ENCODE measurements at places on chromosomes 2 and 18.

- no peak for DNase-seq
Measured at GRCh38 chr18:42157420-42157819, 202.4 kb downstream of the PIK3C3 start.

GRCh38 chr2:120750488-120751210 lies 15.0 kb downstream of the GLI2 start:
- no peak for DNase-seq

DNA sequence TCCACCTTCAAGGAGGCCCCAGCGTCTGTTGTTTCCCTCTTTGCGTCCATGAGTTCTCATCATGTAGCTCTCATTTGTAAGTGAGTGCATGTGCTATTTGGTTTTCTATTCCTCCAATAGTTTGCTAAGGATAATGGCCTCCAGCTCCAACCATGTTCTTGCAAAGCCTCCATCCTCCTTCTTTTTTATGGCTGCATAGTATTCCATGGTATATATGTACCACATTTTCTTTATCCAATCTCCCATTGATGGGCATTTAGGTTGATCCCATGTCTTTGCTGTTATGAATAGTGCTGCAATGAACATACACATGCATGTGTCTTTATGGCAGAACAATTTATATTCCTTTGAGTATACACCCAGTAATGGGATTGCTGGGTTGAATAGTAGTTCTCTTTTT lies 73.0 kb upstream of the NFU1 start:
- no peak for DNase-seq

- DNase-seq: no peak
Measured at GRCh38 chr2:120840795-120841487, 105.3 kb downstream of the GLI2 start.

GRCh38 chr2:55236992-55237543 lies 4.6 kb downstream of the RPS27A start:
- no peak for DNase-seq

DNA sequence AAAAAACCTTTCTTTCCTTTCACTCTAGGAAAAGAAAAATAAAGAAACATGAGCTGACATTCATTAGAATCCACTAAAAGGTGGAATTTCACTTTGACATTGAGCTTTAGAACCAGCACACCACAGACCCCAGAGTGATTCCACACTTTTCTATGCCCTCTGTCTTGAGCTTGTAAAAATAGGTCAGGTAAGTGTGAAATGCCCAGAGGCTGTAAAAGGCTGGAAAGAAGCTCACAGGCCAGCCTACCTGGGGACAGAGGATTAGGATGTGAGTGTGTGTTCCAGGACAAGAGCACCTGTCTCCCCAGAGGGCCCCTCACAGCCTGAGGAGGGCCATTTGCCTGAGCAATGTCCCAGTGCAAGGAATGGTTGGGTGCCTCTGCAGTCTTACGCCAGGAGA lies 56.3 kb upstream of the MYO3B start:
- no peak for DNase-seq

DNA sequence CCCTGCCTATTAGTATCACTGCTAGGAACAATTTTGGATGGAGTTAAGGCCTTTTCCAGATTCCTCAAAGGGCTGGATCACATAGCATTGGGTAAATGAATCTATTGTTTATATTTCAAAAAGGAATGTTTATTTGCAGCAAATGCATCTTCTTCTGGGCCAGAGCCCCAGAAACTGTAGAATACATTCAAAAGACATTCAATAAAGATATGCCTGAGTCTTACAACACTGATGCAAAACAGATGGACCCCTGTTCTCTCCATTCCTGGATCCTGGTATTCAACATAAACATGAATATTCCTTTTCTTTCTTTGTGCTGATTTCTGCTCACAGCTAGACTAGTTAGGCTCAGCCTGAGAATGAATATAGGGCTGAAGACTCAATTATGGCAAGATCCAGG lies 227.2 kb upstream of the KLHL29 start:
- no peak for DNase-seq

- DNase-seq: no peak
Measured at GRCh38 chr18:38019292-38019691, 453.7 kb upstream of the CELF4 start.

GRCh38 chr2:145085612-145086011 lies 565.7 kb upstream of the ZEB2 start:
- DNase-seq: no peak

GRCh38 chr2:174076040-174076439 lies 110.9 kb upstream of the SP3 start:
- DNase-seq: no peak

- no peak for DNase-seq
Measured at GRCh38 chr18:36196238-36196995, 9.1 kb downstream of the MOCOS start.

- DNase-seq: no peak
Measured at GRCh38 chr2:196125596-196125995, 45.8 kb downstream of the STK17B start.

DNA sequence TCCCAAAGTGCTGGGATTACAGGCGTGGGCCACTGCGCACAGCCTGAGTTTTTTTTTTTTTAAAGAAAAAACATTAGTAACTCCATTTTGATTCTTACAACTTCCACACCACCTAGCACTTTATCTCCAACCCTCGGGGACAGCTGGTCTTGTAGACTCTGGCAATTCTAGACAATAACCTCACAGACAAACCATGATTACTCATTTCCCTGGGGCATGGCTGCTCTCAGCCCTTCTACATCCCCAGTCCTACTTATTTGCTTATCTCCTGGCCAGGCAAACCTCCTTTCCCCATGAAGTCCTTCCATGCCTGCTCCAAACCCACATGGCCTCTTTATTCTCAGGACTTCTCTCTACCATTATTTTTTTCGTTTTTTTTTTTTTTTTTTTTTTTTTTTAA lies 91.1 kb downstream of the ACTR3 start:
- DNase-seq: no peak

DNA sequence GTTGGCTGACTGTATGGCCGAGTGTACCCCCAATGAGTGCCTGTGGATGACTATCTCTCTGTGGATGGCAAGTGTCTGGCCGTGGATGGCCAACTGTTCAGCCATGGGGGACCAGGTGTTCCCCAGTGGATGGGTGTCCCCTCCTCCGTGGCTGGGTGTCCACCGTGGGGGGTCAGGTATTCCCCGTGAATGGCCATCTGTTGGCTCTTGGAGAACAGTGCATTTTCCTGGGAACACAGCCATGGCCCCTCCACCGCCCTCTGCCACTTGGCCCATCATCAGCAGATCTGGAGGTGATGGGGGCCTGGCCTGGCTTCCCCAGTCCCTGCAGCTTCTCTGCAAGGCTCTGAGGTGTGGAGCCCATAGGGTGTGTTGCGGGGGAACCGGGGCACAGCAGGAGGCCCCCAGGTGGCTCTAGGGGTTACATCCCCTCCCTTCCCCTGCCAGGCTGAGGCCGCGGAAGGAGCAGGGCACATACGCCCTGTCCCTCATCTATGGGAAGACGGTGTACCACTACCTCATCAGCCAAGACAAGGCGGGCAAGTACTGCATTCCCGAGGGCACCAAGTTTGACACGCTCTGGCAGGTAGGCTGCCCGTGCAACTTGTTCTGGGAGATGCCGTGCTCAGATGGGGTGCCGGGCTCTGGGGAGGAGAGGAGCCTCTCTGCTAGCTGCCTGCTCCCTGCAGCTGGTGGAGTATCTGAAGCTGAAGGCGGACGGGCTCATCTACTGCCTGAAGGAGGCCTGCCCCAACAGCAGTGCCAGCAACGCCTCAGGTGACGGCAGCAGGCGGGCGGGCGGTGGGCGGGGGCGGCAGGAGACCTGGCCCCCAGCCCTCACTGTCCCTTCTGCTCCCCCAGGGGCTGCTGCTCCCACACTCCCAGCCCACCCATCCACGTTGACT lies 19.3 kb downstream of the ZAP70 start:
- DNase-seq: no peak

DNA sequence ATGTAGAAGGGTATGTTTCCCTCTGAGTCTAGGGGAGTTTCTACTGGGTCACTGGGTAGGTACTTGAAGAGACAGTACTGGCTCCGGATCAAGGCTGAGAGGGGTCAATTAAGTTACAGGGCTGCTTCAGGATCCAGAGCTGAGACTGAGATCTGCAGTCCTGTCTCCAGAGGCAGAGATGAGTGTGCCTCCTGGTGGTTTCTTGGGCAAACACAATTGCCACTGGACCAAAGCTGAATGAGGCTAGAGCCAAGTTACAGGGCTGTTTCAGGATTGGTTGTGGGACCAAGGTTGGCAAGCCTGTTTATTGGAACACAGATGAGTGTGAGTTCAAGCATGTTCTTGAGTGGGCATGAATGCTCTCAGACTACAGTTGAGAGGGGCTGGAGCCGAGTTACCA lies 157.9 kb downstream of the ADCYAP1 start:
- DNase-seq: no peak

DNA sequence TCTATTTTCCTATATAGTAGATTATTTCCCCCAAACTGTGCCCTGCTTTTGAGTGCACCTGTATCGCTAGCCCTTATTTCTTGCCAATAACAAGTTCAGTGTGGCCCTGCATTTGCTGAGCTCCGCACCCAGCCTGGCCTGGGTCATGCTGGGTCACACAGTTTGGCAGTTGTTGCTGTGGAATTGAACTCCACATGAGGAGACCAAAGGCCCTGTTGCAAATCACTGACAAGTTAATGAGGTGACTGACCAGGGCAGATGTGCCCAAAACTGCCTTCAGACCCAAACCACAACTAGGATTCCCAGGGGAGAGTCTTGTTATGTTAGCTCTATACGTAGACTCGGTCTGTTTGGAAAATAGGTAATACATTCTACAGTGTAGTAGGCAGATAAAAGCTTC lies 31.0 kb downstream of the COL4A4 start:
- no peak for DNase-seq

DNA sequence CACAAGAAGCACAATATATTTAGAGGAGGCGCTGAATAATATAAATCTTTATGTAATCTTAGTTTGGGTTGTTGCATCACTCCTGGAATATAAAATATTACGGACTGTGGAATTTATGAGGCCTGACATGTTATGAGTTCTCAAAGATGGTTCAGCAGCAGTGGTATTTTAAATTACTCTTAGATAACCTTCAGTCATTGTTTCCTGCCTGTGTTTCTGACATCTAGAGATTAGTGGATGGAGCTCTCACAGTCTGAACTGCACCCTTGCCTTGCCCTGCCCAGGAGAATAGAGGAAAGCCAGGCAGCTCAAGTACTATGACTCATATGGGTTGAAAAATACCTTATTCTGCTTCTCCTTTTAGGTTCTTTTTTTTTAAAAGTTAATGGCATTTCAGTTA lies 70.0 kb downstream of the ACSL3 start:
- no peak for DNase-seq

DNA sequence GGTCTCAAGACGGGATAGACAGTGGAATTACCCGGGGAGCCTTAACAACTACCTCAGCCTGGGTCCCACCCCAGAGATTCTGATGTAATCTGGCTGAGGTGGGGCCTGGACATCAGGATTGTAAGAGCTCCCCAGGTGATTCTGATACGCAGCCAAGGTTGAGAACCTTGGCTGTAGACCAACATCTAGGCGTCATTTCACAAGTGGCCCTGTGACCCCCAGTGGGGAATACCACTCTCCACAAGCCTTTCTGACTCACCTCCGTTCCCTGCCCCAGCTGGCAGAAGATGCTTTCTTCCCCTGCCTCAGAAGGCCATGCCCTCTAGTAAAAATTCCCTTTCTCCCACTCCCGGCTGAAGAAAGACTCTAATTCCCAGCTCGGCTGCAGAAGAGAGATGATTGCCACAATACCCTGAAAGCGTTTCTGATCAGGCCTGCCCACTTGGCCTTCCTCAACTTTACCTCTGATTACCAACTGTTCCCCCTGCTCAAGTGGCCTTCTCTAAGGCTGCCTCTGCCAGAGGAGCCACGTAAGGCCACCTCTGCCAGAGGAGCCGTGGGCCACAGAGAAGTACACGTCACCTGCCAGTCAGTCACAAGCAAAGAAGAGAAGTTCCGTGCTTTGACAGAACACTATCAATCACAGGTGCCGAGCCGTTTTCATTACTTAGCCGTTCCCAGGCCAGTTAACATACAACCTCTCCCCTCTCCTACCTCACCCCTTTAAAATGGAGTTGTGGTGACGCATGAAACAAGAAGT lies 116.8 kb upstream of the PKDCC start:
- DNase-seq: no peak

DNA sequence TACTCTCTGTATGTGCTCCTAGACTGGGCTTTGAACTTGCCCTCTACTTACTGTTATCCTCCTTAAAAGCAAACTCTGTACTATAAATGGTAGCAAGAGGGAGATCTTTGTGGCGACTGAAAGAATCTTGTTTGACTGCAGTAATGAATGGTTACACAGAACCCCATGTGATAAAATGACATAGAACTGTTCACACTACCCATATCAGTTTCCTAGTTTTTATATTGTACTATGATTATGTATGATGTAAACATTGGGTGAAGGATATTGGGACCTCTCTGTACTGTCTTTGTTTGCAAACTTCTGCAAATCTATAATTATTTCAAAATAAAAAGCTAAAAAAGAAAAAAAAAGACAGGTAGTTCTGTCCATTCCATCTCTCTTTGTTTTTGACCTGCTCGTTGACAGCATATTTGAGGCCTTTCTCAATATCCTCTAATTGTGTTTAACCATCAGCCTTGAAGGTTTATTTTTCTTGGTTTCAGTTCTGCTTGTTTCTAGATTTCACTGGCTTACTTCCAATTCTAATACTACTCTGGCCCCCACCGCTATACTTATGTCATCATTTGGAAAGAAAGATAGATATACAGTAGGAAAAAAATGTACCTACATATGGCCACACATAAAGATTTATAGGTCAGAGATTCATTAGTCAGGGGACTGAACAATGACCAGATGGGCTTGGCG lies 79.2 kb upstream of the MYO3B start:
- DNase-seq: no peak

DNA sequence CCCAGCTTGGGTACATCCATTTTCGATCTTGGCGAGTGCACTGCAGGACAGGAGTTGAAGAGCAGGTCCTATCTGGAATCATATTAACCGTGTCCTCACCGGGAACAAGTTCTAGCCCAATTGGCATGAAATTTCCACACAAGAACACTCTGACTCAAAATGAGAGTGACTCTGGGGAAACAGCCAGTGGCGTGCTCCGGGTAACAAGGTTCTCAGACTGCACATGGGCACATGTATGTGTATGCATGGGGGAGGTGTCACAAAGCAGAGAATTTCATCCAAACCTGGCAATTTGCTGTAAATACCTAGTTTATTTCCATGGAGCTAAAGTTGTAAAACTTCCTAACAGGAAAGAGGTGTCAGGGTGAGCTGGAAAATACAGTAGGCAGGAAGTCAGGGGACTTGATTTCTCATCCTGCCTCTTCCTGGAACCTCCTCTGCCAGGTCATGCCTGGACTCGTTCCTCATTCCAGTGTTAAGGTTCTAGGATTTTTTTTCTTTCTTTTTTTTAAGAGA lies 1.7 kb downstream of the TUBB6 start:
- no peak for DNase-seq

GRCh38 chr2:224836263-224836662 lies 120.1 kb upstream of the CCDC195 start:
- DNase-seq: no peak
